NT2/D1 (cell line): ENCODE measurements at places on chromosomes 7 and 10.

GRCh38 chr10:51377932-51378599 is 303.8 kb downstream of the PRKG1 start:
- no peak for DNase-seq

- DNase-seq: no peak
These were observed 15.3 kb upstream of the ZCCHC24 start for GRCh38 chr10:79460687-79461086.

DNA sequence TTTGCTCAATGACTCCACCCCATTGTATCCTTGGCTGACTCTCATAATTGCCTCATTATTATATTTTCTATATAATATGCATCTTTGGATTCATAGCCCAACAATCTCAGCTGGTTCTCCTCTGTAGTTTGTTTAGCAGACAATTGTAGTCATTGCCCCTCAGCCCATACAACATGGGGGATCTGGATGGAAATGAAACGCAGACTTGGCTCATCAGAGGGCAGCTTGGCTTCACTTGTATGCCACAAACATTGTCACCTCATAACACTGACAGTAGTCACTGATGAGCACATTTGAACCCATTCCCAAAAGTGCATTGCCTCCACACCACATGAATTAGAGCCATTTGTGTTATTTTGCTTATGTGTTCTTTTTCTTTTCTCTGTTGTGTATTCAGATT is 963.8 kb downstream of the LRMDA start:
- no peak for DNase-seq

DNA sequence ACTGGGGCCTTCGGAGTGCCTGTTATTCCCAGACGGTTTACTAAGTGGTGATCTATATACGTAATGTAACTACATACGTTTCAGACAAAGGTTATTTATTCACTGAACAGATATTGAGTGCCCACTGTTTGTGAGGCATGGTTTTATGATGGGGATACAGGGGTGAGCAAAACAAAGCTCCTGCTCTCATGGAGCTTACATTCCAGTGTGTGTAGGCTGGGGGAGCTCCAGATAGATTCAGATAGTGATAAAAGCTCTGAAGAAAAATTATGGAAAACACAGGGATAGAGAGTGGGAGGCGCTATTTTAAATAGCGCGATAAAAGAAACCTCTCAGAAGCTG is 466 bp upstream of the DNAJB12 start:
- DNase-seq: no peak
